NCI-H510A treated with DMSO at 0.1 percent for 48 hours (cell line): ENCODE measurements at places on chromosomes 7 and 10.

- no peak for DNase-seq
Observed at GRCh38 chr10:2022401-2022800, 285.1 kb upstream of the ADARB2 start.

DNA sequence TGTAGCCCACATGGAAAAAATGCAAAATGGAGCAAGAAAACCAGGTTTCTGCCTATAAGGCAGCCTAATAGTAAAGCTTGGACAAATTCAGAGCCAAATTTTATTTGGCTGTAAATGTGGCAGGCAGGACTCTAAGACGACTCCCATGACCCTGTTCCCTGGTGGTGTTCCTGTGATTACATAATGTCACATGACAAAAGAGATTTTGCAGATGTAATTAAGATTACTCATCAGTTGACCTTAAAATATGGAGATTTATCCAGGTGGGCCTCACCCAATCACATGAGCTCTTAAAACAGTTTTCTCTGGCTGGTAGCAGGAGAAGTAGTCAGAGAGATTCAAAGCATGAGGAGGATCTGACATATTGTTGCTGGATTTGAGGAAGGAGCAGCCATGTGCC is 303.1 kb upstream of the IMMP2L start:
- no peak for DNase-seq

GRCh38 chr7:47635091-47636080 is 53.5 kb upstream of the TNS3 start:
- DNase-seq = peak; percentile 94

- DNase-seq = no peak
Observed at GRCh38 chr7:455110-455928, 64.3 kb downstream of the PDGFA start.

DNA sequence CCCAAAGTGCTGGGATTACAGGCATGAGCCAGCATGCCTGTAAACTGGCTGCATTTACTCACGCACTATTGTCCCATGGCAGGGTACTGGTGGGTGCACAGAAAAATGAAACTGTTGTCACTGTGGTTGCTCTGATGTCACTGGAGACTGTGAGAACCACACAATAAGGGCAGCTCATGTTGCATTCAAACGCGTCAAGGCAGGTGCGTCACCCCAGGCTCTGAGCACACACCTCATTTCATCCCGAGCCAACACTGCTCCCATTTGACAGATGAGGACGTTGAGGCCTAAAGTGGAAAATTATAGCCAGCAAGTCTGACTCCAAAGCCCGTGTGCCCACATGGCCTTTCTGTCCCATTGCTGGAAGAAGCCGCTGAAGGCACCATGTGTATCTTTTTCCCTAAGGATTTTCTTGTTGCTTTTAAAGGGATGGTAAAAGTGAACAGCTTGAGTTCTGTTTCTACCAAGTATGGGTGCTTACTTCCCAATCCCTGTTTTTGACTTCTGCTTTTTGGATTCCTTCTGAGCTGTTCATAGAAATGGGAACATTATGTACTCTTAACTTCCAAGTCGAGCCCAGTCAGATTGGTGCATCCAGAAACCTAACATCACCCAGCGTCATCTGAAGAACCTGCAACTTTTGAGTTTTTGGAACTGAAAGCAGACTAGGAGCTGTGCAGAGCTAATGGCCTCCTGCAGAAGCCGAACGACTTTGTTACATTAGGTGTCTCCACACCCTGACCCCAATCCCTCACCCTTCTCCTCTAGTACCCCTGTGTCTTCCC is 60.1 kb upstream of the CARD11 start:
- no peak for DNase-seq

DNA sequence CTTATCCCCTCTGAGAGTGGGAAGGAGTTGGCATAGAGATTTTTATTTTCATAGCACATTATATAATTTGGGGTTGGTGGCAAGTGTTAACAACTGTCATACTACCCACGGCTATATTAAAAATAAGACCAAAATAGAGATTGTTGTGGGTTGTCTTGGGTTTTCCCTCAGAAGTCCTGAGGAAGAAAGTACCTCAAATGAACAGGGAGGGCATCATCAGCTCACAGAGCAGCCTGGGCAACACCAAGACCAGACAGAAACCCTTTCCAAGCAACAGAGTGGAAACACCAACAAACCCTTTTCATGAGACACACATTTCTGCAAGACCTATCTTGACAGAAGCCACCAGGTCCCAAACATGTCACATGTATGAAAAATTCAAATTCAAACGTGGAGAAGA is 121.2 kb downstream of the GLI3 start:
- no peak for DNase-seq

GRCh38 chr7:92002720-92003119 is 62.1 kb downstream of the AKAP9 start:
- DNase-seq = no peak

DNA sequence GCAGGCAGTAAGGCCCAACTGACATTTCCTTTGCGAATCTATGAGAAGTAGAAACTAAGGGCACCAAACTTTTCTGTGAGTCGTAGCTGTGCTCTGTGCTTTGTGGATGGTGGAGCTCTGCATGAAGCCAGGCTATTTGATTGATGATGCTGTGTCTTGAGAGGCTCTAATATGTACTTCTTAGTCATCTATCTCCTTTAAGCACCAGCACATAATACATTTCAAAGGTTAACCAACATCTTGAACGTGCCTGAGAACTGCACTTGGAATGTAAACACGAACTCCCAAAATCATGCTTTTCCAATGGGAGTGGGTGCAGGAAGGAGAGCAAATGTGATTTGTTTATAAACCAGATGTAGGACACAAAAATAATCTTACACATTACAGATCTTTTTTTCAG is 411.6 kb downstream of the PARD3 start:
- DNase-seq = no peak

DNA sequence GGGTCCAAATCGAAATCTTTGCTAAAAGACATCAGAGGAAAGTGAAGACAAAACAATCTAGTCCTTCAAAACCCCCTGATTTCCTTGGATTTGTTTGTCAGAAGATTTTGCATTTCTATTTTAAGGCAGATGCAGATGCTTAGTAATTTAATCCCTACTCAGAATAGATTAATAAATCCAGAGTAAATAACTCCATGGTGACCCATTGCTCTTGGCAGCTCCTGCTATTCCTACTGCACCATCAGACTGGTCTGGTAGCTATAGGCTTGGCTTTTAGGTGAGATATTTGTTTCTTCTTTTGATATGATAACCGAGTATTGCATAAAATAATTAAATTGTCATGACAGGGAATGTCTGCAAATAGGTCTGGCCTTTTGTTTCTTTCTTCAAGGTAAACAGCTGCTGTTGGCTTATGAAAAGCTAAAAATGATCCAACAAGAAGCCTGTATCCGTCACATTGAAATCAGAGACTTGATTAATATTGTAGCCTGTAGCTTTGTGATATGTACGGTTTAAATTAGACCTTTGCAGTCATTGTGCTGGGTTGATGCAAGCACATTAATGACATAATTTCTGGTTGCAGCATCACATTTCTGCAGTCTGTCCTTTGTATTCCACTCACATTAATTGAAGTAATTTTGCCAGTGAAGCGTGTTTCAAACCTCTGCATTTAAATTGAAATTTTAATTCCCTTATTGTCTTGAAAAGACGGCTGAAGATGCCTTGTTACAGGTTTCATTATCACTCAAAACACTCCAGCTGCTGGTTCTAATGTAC is 40.7 kb downstream of the EXOC4 start:
- no peak for DNase-seq

DNA sequence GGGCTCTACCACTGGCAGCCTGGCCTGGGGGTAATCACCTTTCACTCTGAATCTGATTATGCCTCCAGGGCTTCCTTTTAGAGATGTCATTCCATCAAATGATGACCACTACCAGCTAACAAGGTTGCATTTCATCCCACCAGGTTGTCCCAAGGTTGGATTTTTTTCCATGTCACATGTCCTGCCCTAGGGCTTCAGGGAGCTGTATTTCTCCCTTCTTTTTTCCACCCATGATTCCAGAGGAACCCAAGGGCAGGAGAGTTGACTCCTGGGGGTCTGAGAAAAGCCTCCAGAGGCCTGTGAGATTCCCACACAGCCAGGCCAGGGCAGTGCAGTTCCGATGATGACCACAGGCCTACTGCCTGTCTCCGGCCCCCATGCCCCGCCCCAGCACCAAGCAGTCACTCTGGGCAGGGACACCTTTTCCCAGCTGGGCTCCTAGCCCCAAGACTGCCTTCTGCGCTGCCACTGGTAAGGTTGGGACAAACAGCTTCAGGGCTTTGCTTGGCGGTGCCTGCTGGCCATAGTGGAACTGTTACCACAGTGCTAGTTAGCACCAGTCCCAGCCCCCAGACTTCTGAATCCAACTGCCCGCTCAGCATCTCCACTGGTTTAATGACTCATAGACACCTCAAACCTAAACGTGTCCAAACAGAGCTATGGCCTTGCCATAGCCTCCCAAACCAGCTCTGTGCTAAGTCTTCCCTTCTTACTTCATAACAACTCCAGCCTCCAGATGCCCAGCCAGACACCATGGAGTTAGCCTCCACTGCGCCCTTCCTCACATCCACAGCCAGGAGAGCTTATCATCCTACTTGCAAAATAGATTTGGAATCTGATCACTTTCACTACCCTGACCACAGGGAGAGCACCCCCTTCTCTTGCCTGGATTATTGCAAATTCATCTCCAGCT is 133.7 kb downstream of the ARHGAP22 start:
- no peak for DNase-seq

- no peak for DNase-seq
Observed at GRCh38 chr10:42809676-42810075, 27.1 kb downstream of the BMS1 start.

- peak; percentile 26 for DNase-seq
Observed at GRCh38 chr10:127278001-127278400, 81.6 kb upstream of the INSYN2A start.

DNA sequence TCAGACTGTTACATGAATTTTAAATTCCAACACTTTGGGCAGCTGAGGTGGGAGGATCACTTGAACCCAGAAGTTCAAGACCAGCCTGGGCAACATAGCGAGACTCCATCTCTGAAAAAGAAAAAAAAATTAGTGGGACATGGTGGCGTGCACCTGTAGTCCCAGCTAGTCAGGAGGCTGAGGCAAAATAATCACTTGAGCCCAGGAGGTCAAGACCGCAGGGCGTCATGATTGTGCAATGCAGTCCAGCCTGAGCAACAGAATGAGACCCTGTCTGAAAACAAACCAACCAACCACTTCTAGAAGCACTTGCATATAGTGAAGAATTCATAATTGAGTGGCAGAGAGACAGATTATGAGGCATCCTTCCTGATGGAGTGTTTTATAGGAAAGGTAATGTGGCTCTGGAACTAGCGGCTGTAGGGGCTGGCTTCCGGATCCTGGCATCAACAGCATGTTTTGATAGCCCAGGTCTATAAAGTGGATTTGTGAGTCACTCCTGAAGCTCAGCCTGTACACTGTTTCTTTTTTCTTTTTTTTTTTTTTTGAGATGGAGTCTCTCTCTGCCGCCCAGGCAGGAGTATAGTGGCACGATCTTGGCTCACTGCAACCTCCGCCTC is 40.3 kb upstream of the RSBN1L start:
- DNase-seq = no peak

DNA sequence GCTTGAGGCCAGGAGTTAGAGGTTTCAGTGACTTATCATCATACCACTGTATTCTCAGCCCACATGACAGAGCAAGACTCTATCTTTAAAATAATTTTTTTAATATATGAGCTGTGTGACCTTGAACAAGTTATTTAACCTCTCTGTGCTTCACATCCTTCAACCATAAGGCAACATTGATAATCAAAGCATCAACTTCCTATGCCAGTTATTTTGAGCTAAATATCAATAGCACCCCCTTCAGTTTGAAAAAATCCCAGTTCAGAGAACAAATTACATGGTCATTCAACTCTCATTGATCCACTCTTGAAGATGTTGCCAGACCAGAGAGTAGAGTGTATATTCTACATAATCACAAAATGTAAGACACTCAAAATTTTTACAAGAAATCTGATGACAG is 53.0 kb downstream of the ASNS start:
- DNase-seq = no peak

DNA sequence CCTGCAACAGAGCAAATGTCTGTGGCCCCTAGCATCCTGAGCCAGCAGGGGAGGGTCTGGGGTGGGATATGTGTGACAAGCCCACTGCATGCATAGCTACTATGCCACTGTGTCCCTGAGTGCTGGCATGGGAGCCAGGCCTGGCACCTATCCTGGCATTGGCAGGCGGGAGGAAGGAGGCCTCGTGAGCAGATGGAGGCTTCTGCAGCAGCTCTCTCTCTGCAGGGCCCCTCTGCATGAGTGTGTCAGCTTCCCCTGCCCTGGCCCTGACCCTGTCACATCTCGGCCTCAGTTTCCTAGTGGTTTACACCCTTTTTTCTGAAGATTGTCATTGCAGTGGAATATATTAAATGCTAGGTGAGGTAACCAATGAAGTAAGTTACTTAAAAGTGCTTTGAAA is 13.1 kb upstream of the IMPDH1 start:
- no peak for DNase-seq

DNA sequence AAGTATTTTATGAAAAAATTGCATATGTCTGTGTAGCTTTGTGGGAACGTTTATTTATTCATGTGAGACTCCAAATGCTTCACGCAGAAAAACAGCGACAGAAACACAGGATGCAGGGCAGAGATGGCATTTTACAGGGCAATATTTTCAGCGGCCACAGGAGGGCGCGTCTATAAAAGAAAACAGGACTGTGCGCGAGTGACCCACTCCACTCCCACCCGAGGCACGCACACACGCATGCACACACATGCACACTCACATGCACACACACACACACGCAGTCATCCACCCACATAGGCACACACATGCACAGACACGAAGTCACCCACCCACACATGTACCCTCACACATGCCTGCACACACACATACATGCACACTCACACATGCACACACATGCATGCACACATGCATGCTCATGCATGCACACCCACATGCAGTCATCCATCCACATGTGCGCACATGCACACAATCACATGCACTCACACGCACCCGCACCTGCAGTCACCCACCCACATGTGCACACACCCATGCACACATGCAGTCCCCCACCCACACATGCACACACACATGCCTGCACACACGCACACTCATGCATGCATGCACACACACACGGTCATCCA is 96.3 kb downstream of the DNAJB6 start:
- peak; percentile 91 for DNase-seq

- no peak for DNase-seq
Observed at GRCh38 chr7:44959433-44959951, 19.3 kb downstream of the MYO1G start.

DNA sequence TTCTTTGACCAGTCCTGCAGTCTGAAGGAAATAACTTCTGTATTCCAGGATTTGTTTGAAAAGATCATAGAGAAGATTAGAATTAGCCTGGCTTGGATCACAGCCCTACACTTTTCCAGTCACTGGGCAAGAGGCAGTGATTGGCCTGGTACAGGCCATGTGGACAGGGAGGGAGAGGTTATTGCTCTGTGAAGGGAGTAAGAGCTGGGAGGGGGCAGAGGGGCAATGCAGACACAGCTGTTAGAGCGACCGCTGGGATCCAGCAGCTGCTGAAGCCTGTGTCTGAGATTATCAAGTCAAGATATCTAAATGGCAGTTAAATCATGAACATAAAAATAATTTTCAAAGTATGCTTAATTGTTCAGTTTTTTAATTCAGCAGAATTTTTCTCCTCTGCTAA is 257.3 kb downstream of the SDK1 start:
- DNase-seq = no peak
